ENCODE measurements at places on chromosomes 16 and 17.

GRCh38 chr16:4212211-4212933, 29.5 kb downstream of the SRL start:
- peak; percentile 76 for DNase-seq

- no peak for DNase-seq
These were observed 380.6 kb downstream of the CPPED1 start for GRCh38 chr16:12423131-12423530.

DNA sequence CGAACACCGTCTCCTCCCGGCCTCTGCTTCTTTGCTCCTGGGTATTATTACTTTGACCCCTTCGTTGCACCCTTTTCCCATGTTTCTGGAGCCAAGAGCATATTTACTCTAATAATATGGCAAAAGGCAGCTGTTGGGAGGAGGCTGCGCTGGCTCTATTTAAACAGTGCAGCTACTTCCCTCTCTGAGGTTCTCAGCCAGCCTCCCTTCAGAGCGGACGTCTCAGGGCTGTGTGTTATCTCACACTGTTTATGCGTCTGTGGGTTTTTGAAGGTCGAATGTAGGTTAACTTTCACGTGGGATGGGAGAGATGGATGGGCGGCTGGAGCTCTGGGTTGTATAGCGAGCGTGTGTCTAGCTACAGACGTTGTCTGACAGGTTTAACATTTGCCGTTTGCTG, 45.3 kb downstream of the COX4I1 start:
- DNase-seq, result no peak

- no peak for DNase-seq
These were observed 256.3 kb upstream of the ZFHX3 start for GRCh38 chr16:73304008-73304774.

DNA sequence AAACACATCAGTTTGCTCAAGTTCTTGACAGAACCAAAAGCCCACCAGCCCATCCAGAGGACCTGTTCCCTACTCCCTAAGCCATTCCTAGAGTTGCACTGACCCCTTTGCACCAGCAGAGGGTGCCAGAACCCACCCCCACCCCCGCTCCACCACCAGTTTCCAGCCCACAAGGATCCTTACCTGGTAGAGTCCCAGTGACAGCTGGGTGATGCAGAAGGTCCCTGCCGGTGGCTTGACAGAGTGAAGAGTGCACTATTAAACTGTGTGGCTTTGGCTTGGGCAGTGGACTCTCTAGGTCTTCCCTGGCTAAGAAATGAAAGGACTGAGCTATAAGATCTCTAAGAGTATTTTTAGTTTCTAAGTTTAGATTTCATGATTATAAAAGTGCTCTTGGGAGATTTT, 73.3 kb upstream of the MTMR4 start:
- peak; percentile 62 for DNase-seq

GRCh38 chr16:21197621-21198020, 13.8 kb downstream of the ZP2 start:
- DNase-seq, result no peak
